ENCODE measurements at places on chromosomes 6 and 20.

DNA sequence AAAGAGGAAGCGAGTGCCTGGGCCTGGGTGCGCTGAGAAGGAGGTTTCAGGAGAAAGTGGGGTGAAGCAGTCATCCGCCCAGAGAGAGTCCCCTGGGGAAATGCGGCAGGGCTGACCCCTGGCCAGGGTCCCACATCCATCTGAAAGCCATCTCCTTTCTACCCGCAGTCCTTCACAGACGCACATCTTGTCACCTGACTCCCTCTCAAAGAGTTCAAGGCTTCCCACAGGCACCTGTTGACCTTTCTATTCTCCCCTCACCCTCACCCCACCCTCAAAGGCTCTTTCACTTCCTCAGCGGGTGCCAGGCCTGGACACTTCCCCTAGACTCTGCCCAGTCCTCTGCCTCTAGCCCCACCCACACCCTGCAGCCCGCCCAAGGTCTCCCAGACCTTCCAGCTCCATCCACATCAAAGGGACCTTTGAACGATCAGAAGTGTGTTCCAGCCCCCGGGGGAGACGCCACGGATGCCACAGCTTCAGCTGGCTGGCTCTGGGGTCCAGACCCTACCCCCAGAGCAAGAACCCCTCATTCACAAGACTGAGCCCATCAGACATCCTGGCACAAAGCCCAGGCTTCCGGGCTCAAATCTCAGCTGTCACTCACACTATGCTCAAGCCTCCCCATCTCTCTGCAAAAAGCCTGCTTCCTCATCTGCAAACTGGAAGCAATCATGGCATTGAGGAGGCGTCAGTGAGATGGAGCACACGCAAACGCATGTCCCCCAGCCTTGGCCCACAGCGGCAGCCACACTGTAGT, 2.1 kb downstream of the CTSZ start:
- DNase-seq: no peak

- no peak for DNase-seq
These were observed 26.5 kb downstream of the BCKDHB start for GRCh38 chr6:80133020-80133419.

DNA sequence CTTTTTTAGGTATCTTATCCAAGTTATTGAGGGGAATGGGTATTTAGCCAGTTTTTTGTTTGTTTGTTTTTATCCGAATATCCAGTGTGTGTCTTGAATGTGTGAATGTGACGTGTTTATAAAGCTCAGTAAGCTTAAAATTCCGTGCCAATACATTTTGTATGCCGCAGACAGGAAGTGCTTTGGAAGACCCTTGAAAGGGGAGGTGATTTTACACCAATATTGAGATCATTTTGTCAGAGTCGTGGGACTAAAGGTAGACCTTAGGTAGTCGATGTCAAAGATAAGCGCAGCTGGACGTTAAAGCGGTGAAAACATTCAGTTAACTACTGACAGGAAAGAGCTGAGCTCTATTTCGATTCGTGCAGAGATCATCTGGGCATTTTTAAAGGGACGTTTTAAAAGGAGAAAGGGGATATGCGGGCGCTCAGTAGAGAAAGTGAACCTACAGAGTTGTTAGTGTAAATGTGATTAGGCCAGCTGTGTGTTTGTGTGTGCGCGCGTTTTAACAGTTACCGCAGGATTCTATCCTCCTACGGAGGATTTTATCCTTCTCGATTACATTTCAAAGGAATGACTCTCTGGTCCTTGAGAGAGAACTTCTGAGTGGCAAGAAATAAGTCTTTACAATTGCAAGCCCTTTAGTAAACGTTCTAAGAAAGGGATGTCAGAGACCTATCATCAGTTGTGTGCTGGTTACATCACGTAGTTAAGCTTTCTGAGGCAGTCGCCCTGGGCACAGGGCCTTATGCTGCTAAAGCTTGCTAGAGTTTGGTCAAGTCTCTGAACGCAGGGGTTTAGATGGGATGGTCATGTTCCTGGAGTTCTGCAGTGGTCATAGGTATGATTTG, 625 bp upstream of the ECHDC1 start:
- DNase-seq: no peak

DNA sequence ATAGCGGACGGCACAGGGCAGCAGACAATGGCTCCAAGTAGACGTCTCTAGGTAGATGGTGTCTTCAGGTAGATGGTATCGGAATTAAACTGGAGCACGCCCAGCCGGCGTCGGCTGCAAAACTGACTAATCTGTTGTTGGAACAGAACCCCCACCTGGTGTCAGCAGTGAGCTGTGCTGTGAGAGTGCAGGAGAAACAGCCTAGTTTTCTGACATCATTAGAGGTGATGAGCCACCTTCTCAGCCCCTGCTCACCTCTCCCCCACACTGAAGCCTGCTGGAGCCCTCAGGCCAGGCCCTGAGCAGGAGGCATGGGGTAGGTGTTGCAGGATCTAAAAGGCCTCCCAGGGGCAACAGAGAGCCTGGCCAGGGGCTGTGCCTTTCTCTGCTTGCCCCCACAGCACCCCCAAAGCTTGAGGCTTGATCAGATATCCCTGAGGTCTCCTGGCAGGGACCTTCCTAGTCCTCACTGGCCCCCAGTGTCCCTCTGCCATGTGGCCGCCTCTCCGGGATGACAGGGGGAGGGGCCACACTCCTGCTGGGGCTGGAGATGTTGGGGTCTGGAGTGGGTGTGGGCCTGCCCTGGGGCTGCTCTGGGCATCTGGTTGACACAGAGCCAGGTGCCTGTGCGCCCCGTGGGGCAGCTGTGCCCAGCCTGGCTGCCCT, 6.9 kb upstream of the HELZ2 start:
- peak; percentile 66 for DNase-seq

GRCh38 chr20:3248167-3248992, 9.4 kb upstream of the SLC4A11 start:
- no peak for DNase-seq

GRCh38 chr6:6843057-6843627, 254.6 kb downstream of the LY86 start:
- DNase-seq: no peak

DNA sequence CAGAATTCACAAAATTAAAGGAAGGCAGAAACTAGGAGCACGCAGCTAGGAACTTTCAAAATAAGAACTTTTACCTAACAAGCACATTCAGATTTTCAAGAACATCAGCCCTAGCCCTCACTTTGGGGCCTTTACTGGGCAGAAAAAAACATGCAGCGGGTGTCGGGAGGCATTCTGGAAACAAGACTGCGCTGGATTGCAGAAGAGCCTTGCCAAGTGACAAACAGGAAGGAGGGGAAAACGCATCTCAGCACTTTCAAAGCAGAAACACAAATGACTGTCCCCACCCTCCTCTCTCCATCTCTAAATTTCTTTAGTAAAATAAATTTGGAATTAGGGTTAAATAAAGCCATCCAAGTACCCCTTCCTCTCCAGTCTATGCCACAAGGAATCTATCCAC, 74.6 kb upstream of the RREB1 start:
- no peak for DNase-seq

DNA sequence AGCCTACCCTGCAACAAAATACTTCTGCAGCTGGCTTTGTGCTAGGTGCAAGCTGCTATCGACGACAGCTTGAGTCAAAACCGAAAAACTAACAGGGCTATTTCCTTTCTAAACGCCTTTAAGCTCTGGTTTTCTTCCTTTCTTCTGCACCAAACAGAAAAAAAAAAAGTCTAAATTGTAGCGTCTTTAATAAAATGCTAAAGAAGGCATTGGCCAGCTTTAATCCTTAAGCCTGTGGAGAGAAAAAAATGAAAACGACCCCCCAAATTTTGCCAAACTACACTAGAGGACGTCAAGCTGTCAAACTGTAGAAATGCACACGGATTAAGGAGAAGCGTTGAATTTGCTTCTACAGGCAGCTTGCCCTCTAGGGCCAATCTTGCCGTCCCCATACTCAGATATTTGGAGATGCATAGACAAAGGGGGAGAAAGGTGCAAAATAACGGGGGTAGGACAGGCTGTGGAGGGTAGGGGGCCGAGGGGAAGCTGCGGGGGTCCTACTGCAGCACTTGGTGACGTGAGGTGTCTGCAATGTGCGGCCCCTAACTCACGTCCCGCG, 1.4 kb upstream of the NRN1 start:
- no peak for DNase-seq

- DNase-seq: no peak
These were observed 15.1 kb upstream of the ZNF217 start for GRCh38 chr20:53608456-53609452.

DNA sequence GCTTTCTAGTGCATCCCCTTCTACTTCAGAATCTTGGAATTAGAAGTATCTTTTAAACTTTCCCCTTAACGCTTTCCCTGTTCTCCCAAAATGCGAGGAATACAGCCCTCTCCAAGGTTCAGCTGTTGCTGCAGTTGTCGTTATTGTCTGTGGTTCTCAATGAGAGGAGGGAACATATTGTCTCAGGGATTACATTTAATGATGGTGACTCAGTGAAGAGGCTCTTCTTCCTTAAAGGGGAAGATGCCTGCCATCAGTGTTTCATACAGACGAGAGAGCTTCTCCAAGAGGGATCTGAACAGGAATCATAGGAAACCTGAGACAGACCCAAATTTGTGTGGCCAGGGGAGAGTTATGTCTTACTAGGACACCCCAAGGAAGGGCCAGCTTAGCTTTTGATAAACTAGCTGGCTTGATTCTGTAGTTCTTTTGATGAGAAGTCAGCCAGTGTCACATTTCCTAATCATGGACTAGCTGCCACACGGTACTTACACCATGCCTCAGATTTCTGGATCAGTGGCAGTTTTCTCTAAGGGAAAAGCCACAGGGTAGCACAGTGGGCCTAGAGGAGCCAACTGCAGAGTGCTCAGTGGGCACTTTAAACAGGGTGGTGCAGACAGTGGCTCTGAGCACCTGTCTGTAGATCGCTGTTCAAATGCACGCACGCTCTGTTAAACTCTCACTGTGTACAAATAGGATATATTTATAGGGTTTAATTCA, 59.7 kb upstream of the TMEM181 start:
- DNase-seq: no peak

DNA sequence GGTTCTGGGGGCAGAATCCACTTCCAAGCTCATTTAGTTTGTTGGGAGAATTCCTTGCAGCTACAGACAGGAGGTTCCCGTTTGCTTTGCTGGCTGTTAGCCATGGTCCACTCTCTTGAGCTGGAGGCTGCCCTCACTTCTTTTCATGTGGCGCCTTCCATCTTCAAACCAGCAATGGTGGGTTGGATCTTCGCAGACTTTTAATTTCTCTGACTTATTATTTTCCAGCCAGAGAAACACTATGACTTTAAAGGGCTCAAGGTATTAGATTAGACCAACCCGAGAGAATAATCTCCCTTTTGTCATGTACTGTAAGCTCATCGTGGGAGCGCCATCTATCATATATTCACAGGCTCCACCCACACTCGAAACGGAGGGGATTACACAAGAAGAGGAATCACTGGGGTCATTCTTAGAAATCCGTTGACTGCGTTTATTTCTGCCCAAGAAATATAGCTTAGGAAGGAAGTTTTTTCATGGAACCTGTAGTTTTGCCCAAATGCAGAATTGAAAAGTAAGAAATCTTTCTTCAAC, 38.9 kb downstream of the SAMD5 start:
- no peak for DNase-seq

GRCh38 chr6:136039185-136039584, 187.7 kb downstream of the PDE7B start:
- no peak for DNase-seq

DNA sequence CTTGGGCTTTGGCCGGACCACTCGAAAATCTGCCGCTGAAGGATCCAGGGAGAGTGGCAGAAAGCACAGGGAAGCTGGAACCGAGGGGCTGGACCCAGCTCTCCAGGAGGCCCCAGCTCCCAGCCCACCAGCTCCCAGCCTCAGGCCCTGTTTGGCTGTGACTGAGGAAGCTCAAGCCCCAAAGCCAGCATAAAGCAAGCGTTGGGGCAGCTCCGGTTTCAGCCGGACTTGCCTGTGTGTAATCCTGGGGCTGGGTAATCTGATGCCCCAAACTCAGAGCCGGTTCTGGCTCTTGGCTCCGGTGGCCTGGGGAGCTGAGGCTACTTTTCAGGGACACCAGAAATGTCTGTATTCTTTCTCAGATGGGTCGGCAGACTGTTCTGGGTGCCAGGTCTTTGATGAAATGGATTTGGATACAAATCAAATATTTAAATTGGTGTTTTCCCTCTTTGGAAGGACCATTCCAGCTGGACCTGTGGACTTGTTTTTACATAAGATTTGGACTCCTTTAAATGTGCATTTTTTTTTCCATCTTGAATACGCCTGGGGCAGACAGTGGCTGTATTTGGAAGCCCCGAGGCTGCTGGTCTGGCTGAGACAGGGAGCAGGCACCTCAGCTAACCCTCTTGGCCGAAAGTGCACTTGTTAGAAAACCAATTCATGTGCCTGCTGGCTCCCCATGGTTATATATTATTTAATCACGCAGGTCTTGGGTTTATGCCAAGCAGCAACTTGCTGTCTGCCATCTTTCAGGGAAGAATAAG, 29.7 kb downstream of the RPP40 start:
- DNase-seq: no peak

GRCh38 chr20:46371656-46372055, 34.8 kb downstream of the ELMO2 start:
- no peak for DNase-seq

DNA sequence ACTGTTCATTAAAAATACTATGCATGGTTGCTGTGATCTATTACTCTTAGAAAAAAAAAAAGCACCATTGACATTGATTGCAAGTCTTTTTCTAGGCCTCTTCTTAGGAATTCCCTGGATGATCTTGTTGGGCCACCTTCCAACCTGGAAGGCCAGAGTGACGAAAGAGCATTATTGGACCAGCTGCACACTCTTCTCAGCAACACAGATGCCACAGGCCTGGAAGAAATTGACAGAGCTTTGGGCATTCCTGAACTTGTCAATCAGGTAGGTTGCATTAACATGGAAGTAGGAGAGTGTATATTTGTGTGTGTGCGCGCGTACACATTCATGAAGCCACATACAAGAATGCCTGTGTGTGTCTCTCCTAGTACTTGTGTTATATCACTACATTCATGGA, 140.4 kb downstream of the NCOA3 start:
- DNase-seq: no peak

- DNase-seq: no peak
These were observed 19.9 kb downstream of the KCNK5 start for GRCh38 chr6:39209360-39209811.

GRCh38 chr6:96923871-96924493, 546 bp upstream of the KLHL32 start:
- DNase-seq: peak; percentile 8

DNA sequence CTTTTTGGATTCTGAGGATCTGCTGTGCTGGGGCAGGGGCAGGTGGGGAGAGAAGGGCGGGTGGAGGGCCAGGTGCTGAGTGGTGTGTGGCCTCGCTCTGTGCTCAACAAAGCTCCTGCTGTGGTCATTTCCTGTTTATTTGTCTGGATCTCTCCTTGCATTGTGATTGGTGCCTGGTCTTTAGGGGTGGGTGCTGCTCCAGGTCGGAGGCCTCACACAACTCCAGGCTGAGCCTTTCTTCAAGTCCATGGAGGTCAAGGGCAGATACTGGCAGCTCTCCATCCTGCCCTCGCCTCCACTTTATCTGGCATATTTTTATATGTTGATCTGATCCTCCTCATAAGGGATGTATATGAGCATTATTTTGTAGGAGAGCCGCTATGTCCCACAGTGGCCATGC, 36.2 kb downstream of the HLA-F start:
- no peak for DNase-seq

Data from stimulated activated CD8-positive, alpha-beta memory T cell treated with anti-CD3 and anti-CD28 coated beads, Interleukin-15, amount 100 ng/mL, for 4 hours (primary cell).